ENCODE measurements at places on chromosomes 5 and 9.

GRCh38 chr9:75891277-75891741, 836 bp downstream of the PCSK5 start:
- peak; percentile 12 for DNase-seq

- DNase-seq = no peak
Measured at GRCh38 chr5:41648996-41649395, 138.6 kb upstream of the PLCXD3 start.

GRCh38 chr5:102617191-102618187, 118.7 kb upstream of the SLCO6A1 start:
- no peak for DNase-seq

DNA sequence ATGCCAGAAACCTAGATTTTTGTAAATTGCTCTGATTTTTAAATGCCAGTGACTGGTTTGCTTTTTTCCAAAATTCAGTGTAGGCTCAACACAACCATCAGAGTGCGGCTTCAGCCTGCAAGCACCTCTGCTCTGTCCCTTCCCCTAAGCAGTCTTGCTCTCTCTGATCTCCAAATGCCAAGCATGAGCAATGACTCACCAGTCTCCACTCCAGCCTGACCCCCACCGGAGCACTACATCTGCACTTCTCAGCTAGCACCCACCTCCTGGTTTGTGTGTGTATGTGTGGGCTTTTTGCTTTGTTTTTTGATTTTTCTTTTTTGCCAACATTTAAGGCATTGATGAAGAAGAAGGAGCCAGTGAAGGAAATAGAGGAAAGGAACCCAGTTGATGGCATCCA, 61.4 kb upstream of the ADRA1B start:
- DNase-seq = no peak

GRCh38 chr5:176650354-176650884, 3.1 kb downstream of the TSPAN17 start:
- no peak for DNase-seq

GRCh38 chr9:104850786-104851545, 77.0 kb downstream of the ABCA1 start:
- no peak for DNase-seq

DNA sequence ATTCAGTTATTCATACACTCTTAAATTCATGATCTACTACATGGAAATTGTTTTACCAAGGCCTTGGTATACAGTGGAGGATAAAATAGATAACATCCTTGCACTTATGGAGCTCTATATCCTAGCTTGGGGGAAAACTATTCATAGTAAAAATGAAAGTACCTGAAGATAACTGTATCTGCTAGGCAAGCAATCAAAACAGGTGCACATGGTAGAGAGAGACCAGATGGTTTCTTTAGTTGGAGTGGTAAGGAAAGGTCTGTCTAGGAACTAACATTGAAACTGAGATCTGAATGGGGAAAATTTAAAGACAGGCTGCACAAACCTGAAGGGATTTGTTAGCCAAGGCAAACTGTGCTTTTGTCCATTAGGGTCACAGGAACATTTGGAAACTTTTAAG, 11.1 kb upstream of the SLCO4C1 start:
- DNase-seq = no peak

GRCh38 chr5:88813244-88813643, 69.7 kb downstream of the MEF2C start:
- no peak for DNase-seq

DNA sequence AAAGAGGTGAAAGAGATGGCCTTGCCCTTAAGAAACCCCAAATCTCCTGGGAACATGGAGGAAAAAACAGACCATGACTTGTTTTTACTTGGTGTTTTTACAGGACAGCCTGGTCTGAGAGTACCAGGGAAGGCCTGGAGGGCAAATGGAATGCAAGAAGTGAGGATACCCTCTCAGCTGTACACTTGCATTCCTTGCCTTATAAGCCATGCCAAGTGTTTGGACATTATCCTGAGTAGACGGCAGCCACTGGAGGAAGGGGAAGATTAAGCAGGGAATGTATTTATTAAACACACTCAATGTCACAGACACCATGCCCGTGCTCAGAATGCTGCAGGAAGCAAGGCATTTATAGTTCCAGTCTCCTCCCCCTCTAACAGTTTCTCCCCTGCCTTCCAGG, 581.4 kb downstream of the CDK5RAP2 start:
- no peak for DNase-seq

DNA sequence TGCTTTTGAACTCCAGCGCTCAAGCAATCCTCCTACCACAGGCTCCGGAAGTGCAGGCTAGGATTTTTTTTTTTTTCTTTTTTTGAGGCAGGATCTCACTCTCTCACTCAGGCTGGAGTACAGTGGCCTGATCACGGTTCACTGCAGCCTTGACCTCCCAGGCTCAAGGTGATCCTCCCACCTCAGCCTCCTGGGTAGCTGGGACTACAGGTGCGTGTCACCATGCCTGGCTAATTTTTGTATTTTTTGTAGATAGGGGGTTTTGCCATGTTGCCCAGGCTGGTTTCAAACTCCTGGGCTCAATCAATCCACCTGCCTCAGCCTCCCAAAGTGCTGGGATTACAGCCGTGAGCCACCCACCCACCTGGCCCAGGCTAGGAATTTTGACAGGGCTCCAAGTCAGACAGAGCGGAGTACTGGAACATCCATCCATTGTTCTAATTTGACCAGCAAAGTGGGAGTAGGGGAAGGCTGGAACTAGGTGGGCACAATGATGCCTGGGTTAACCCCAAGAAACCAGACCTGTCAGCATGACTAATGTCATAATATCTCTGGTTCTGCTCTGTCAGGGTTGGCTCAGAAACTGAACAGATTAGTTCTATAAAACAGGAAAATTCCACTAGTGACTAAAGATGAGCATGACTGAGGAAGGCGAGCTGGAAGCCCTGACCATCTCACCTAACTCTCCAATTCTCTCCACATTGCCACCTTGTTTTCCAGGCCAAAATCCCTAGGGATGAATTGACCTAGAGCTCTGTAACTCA, 9.2 kb downstream of the ZBTB5 start:
- no peak for DNase-seq

DNA sequence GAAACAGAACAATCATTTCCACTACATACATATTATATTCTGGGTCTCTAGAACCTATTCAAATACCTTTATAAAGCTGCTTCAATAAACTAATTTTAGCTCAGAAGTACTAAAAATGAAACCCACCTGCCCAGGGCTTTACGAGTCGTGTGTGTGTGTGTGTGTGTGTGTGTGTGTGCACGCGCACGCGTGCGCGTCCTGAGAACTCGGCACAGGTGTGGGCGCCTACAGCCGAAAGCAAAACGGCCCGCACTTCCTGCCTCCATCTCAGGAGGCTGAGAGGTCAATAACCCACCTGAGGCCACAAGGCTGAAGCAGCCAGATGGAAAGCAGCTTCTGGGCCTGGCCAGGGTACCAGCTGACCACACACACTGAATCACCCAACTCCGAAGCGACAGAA, 3.0 kb downstream of the CLPTM1L start:
- DNase-seq = no peak

DNA sequence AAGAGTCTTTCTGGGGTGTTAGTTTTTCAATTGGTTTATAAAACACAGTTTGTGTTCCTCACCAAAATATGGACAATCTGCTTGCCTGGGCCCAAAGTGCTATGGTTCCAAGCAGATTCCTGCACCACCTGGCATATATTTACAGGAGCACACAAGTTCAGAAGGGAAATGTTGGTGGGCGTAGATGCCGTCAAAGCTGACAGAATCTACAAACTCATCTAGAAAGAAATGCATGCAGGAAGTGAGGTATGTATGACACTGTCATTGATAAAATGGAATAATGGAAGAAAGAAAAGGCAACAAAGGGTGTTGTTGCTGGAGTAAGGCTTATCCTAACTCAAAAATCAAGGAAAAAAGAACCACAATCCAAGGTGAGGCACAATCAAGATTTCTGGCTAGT, 225.8 kb downstream of the MLLT3 start:
- DNase-seq = no peak

- no peak for DNase-seq
Measured at GRCh38 chr5:129807162-129807814, 59.4 kb downstream of the MINAR2 start.

DNA sequence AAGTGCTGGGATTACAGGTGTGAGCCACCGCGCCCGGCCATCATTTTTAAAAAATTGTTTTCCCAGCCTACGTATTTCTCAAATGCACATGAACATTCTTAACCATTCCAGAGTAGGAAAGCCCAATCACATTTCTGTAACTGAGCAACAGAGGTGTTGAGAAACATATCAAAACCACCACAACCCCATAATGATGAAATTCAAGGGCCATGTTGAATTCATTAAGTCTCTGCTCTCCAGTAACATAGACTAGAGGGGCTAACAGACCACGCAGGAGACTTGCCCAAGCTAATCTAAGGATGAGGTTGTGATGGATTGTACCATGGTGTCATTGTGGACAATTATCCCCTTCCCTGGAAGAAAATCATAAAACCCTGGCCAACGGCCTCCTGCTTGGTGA, 52.9 kb downstream of the MYO10 start:
- DNase-seq = no peak

DNA sequence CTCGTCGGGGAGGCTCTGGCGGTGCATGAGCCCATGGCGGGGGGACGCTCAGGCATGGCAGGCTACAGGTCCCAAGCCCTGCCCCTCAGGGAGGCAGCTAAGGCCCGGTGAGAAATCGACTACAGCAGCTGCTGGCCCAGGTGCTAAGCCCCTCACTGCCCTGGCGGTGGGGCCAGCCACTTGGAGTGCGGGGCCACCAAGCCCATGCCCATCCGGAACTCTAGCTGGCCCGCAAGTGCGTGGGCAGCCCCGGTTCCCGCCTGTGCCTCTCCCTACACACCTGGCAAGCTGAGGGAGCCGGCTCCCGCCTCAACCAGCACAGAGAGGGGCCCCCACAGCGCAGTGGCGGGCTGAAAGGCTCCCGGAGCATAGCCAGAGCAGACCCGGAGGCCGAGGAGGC, 1896.9 kb upstream of the CDH6 start:
- DNase-seq = no peak

DNA sequence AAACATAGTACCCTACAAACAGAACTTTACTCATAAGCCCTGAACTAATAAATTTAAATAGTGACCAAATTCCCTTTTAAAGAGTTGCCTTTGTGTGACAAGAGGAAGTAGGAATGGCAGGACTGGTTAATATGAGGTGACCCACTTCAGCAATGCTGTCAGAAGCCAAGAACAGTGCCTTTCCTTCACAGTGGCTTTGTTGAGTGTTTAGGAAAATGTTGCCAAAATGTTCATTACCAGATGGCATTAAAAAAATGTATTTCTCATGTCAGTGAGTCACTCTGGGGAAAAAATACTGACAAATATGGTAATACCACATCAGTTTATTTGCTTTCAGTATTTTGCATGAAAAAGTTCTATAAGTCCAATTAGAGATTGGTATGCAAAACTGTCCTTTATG, 103.3 kb downstream of the DIRAS2 start:
- DNase-seq = no peak

GRCh38 chr5:175824676-175825075, 46.7 kb upstream of the CPLX2 start:
- no peak for DNase-seq

GRCh38 chr5:74367241-74367733, 273.2 kb downstream of the ENC1 start:
- no peak for DNase-seq

- DNase-seq = no peak
Measured at GRCh38 chr5:159610966-159611579, 280.8 kb upstream of the IL12B start.

GRCh38 chr5:177336112-177336511, 15.4 kb downstream of the LMAN2 start:
- no peak for DNase-seq

- DNase-seq = no peak
Measured at GRCh38 chr5:98314292-98314691, 459.2 kb upstream of the RGMB start.

DNA sequence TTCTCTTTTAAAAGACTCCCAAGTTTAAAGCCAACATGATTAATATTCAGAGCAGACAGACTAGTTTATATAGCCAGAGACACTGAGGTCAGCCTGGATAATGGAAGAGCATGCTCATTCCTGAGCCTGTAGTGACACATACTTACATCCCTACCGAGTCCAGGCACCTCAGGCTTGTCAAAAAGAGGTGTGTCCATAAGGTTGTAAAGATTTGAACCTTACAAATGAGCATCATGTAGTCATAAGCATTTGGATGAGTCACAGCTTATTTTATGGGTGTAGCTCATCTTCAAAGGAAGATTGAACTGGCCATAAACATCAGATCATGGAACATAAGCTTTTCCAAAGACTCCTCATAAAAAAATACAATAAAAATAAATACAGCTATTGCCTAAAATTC, 333.5 kb downstream of the EFNA5 start:
- DNase-seq = no peak

DNA sequence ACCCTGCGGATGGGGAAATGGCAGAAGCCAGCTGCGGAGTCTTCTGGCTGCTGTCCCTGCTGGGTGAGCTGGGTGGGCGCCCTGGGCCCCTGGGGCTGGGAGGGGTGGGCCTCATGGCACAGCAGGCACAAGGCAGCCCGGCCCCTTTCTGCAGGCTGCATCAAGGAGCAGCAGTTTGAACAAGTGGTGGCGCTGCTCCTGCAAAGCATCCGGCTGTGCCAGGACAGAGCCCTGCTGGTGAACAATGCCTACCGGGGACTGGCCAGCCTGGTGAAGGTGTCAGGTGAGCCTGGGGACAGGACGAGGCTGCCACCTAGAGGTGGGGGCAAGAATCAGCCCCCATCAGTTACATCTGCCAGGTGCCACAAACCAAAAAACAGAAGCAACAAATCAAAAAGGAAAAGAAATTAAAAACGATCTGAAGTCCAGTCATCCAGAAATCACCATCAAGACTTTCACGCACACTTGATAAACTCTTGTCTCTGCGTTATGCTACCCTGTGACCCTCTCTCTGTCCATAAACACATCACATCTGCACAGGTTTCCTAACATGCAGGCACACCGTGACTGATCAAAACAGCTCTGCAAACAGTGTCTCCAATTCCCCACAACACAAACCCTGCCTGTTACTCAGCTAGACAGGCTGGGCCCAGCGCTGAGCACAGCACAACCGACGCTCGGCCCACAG, 13.9 kb downstream of the REXO4 start:
- no peak for DNase-seq

GRCh38 chr5:173333925-173334661, 5.9 kb upstream of the STC2 start:
- no peak for DNase-seq

GRCh38 chr9:15300218-15300617, 6.8 kb downstream of the TTC39B start:
- DNase-seq = no peak

GRCh38 chr5:111277061-111277460, 52.9 kb downstream of the CAMK4 start:
- no peak for DNase-seq

GRCh38 chr5:136399527-136399926, 34.2 kb upstream of the TRPC7 start:
- DNase-seq = no peak

- no peak for DNase-seq
Measured at GRCh38 chr9:107336718-107337360, 53.8 kb downstream of the RAD23B start.
